ENCODE measurements at places on chromosomes 16 and 17.

DNA sequence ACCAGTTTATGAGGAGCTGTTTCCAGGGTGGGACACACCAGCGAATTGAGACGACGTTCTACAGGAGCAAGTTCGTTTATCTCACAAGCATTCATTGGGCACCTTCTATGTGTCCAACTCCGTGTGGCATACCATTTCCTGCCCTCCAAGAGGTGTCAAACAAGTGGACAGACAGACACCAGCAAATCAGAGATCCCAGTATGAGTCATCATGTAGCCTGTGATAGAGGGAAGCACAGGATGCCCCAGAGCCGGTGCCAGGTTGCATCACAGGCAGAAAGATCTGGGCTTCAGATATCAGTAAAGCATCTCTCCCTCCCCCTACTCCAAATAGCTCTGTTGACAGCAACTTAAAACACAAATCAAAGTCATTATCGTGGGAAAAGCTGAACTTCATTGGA is 31.8 kb upstream of the MAF start:
- no peak for DNase-seq

DNA sequence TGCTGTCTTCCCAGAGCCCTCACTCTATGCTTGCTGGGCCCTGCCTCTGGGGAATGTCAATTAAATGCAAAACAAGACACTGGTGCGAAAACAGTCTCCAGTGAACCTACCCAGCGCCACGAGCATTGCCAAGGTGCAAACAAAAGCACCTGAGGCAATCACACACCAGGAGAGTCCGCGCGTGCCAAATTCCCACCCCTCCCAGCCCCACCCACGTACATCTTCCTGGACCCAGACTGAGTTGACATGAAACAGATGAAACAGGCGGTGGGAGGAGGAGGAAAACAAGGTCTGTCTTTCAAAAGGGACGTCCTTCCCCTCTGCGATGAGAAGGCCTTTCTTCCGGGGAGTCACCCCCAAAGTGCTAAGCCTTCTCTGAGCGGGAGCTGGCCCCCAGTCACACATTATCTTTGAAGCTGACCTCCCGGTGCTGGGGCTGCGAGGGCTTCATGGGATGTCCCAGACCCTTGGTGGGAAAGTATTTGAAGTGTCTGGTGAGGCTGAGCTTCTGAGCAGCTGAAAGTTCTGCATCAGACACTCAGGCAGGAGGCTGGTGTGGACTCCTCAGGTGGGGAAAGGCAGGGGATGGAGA is 200.4 kb downstream of the AXIN2 start:
- DNase-seq = no peak

- no peak for DNase-seq
Measured at GRCh38 chr17:53093391-53093790, 729.3 kb upstream of the KIF2B start.

GRCh38 chr16:77467821-77468335 is 33.0 kb upstream of the ADAMTS18 start:
- DNase-seq = no peak

GRCh38 chr17:17560975-17561374 is 30.5 kb downstream of the PEMT start:
- no peak for DNase-seq

- DNase-seq = no peak
Measured at GRCh38 chr17:67487506-67487905, 110.4 kb downstream of the PITPNC1 start.
